ENCODE measurements at places on chromosomes 2 and 18. TPM values are rescaled to one million over a fixed set of nuclear protein-coding genes. Genes with fewer than 3 reads are reported as not detected.

Gene TANC1
- total RNA-seq: 0.07 TPM

Gene EPB41L3
- total RNA-seq: 0.52 TPM

Gene CHST10
- 0.81 TPM for total RNA-seq

Gene PLGLB1
- 8.2 TPM for total RNA-seq

Gene OSBPL6
- total RNA-seq: not detected

Gene CCDC150
- 0.74 TPM for total RNA-seq

Gene SLC35F5
- total RNA-seq: 31.6 TPM

Gene MYL1
- total RNA-seq: not detected

GRCh38 chr2:197453914-197454398 lies 604 bp downstream of the COQ10B start:
- no peak for DNase-seq

- no peak for DNase-seq
These were observed 47.2 kb downstream of the CDC42EP3 start for GRCh38 chr2:37623971-37624900.

DNA sequence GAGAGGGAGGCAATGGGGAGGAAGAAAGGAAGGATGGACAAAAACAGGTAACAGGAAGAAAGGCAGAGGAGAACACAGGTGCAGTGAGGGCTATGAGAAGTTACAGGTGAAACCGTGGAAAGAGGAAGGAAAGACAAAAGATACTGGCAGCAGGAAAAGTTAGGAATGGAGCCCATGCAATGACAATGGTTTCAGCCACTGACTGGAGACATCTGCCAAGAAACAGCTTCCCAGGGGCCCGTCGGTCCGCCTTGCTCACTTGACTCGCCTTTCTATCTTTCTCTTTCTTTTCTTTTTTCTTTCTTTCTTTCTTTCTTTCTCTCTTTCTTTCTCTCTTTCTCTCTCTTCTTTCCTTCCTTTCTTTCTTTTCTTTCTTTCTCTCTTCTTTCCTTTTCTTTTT lies 37.5 kb downstream of the ST8SIA5 start:
- DNase-seq: no peak

GRCh38 chr18:32440518-32440917 lies 30.2 kb downstream of the GAREM1 start:
- DNase-seq: no peak

- DNase-seq: no peak
These were observed 63.0 kb downstream of the PARD6G start for GRCh38 chr18:80184243-80184772.

- no peak for DNase-seq
These were observed 732.3 kb upstream of the CELF4 start for GRCh38 chr18:38297910-38298309.

DNA sequence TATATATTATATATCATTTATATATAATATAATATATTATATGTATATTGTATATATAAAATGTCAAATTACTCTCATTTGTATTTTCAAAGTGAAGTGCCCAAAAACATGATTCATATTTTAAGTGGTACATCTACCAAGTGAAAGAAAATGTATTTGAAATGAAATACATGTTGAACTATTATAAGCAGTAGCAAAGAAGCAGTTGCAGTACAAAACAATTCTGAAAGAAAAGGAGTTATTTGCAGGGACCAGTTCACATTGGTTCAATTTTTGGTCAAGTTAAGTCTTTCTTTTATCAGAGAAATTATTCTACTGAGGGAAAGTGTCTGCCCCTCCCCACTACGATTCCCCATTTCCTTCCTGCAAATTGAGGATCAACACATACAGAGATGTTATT lies 51.9 kb downstream of the APLF start:
- no peak for DNase-seq

DNA sequence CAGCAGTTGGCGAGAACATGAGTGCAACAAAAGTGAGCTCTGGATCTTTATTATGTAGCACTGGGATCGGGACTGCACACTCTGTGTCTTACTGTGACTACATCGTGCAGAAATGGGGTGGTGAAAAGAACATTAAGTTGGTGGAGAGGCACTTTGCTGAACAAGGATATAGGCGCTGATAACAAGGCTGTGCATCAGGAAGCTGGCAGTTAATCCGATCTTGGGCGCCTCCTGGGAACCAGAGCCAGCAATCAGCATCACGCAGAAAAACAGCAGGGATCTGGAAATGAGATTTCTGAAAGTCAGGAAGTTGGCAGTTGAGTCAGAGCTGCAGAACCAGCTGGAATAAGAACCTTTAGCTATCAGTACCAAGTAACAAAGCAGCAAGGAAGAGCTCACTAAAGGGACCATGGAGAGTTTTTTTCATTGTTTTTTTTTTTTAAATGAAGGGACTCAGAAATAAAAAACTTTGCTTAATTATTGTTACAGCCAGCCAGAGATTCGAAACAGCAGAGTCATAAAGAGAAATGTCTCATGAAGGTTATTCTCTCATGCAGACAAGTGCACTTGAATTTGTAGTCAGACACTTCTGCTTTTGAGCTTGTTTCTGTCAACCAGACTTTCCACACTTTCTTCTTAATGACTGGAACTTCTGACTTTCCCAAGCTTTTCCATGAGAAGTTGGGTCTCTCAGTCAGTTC lies 22.8 kb upstream of the MYO3B start:
- DNase-seq: no peak

DNA sequence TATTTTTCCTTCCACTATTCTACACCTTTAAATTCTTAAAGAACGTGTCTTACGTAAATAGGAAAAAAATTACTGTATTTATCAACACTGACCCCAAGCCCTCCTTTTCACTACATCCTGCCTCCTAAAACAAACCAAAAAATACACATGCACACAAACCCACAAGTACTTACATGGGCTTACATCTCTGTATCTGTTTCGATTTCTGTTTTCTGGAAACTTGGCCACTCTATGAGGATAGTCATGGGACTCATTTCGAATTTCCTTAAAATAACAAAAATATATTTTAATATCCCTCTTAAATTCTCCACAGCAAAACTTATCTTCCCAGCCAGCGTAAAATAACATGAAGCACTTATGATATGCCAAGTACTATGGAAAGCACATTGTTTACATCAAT lies 25.0 kb downstream of the PTPN2 start:
- DNase-seq: no peak

DNA sequence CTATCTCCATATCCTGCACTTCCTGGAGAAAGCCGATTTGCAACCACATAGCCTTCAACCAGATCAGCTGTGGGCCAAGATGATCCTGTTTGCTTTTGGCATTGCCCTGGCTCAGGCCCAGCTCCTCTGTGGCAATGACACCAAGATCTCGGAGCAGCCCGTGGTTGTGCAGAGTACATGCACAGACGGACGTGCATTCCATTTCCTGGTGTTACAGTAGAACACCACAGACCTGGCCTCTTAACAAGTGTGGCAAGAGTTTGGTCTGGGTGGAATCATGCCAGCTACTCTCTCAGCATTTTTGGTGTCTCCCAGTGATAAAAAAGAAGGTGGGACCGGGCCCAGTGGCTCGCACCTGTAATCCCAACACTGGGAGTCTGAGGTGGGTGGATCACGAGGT lies 20.0 kb downstream of the MALT1 start:
- DNase-seq: no peak

GRCh38 chr2:219416938-219417337 lies 1.2 kb upstream of the DES start:
- DNase-seq: no peak

DNA sequence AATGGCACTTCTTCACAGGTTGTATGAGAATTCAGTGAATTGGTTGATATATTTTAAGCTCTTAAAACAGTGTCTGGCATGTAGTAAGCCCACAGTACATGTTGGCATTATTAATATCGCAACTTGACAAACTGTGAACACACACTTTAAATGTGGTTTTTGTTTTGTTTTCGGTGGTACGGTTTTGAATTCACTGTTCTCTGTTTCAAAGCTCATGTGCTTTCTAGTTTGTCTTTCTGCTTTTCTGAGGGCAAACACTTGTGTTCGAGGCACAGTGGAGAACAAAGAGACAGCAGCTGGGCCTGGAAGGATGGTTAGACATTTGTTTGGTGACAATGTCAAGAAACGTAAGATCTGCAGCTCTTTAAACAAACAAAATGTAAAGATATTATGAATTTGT lies 276.5 kb upstream of the MC4R start:
- DNase-seq: no peak

GRCh38 chr2:111961663-111962062 lies 63.3 kb downstream of the MERTK start:
- no peak for DNase-seq

GRCh38 chr18:22985250-22985649 lies 52.1 kb downstream of the RBBP8 start:
- DNase-seq: no peak

DNA sequence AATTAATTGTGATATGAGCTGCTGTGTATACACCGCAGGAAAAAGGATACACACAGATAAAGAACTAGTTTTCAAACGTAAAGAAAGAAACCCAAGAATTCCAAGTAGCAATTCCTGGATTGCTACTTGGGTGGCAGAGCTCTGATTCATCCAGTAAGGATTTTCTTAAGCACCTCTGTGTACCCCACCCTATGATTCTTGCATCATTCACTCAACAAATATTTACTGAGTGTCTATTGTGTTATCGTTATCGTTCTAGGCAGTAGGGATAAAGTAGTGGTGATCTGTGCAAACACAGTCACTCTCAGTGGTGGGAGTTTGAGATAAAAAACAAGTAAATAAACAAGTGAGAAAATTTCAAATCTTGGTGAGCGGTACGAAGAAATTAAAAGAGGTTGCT lies 4.9 kb upstream of the TMEM200C start:
- DNase-seq: no peak

DNA sequence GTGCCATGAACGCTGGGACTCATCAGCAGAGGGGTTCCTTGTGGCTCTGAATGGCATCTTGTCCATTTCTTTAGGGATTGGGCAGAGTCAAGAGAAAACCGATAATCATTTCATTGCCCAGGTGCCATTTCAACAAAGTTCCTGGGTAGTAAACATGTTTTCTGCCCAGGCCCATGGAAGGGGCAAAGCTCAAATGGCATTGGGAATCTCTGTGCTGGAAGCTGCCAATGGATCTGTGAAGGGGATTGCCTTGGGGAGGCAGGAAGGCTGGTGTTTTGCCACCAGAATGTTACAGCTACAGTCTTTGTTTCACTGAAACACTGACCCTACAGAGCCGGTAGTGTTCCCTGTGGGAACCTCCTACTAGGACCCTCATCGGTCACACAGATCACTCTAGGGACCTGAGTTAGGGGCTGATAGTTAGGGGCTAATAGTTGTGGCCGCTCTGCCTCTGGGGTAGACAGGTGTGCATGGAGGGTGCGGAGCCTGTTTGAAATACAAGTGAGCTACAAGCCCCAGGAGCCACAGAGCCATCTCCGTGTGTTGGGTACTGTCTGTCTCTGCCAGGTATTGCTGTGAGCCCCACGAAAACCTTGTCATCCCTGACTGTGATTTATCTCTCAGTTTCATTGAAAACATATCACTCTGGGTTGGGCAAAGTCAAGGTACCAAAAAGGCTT lies 224.4 kb upstream of the COPS8 start:
- DNase-seq: no peak

DNA sequence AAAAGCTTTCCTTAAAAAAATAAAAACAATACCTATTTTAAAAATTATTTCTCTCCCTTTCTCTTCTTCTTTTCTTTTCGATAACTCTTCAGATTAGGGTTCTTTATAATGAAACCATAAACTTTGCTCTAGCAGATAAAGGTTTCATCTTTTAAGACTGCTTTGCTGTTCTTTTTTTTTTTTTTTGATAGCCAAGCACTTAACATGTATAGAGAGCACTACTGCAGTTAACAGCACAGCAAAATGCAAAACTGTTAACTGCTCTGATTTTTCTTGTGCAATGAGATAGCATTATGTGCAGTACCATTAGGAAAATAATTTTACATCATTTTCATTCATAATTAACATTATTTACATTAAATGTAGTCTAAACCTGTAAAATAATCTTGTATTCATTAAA lies 36.3 kb downstream of the GALNT1 start:
- DNase-seq: no peak

DNA sequence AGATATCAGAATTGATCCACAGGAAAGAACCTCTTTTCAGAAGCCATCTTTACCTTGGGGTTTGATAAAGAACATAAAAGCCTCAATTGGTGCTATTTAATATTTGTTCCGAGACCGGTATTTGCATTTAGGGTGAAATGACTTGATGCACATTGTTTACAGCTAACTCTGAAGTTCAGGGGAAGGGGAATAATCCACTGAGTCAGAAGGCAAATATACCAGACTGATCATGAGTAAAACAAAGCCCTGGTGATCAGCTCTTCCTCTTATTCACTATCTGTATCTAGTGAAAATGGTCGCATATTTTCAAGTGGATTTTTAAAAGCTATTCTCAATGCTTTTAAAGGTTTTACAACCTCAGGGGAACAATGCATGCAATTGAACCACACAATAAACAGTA lies 53.0 kb upstream of the ATP8B1 start:
- no peak for DNase-seq

- no peak for DNase-seq
These were observed 266.2 kb downstream of the PHLPP1 start for GRCh38 chr18:62981566-62981965.

DNA sequence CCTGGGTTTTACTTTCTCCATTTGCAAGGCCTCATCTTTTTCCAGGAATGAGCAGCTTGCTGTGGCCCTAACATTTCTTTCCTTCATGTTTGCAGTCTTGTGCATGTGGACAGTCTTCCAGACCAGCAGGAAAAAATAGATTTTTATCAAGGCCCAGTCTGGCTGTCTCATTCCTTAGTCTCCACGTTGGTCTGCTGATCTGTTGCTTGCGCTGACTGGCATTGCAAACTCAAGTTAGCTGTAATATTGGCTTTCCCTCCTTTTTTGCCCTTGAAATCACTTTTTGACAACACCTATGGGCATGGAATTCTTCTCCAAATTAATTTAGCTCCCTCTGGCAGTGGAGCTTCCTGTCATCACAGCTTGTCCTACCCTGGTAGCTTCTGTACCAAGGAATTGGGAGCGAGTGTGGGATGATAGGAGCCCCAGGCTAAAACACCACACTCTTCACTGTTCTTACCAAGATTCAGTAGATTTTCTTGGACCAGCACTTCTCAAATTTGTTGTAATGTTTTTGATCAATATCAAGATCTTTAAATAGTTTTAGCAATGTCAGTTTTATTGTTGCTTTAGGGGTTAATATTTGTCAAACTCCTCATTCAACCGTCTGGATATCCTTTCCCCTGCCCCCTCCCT lies 48.2 kb downstream of the DIS3L2 start:
- DNase-seq: no peak

DNA sequence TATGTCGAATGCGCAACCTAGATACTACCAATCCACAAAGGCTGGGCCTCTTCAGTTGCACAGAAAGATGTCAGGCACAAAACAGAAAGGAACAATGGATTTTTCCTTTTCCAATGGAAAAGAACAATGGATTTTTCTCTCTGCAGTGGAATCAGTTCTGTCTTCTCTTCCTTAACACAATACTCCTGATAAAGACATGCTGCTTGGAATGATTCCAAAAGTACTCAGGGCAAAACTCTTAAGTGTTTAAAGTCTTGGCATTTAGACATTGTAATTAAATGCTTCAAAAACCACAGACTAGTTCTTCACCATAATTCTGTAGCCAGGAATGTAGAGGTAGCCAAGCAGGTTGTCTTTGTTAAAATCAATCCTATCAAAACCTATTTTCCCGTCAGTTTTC lies 46.7 kb upstream of the FLACC1 start:
- DNase-seq: no peak

Data from CD4-positive, CD25-positive, alpha-beta regulatory T cell (primary cell).